Activated CD8-positive, alpha-beta T cell treated with anti-CD3 and anti-CD28 coated beads for 36 hours (primary cell): ENCODE measurements at places on chromosomes 11 and 22. TPM values are rescaled to one million over a fixed set of nuclear protein-coding genes. Genes with fewer than 3 reads are reported as not detected.

Gene CRYBB3
- total RNA-seq, result not detected

Gene SLC22A6
- not detected for total RNA-seq

Gene SHANK2
- total RNA-seq, result not detected

- H3K4me3 ChIP-seq, result no peak overlapping the region
- no peaks in the 10 kb centered on the region for H3K27me3 ChIP-seq
- H3K27ac ChIP-seq, result no peak overlapping the region
- no peaks in the 10 kb centered on the region for H3K4me1 ChIP-seq
- H3K36me3 ChIP-seq, result no peaks in the 10 kb centered on the region
Measured at GRCh38 chr22:46638601-46639431, 18.6 kb downstream of the GRAMD4 start.

Gene NNMT
- not detected for total RNA-seq

Gene PNPLA3
- total RNA-seq, result 0.58 TPM

- no peak overlapping the region for H3K27ac ChIP-seq
- H3K4me3 ChIP-seq, result no peak overlapping the region
- H3K36me3 ChIP-seq, result no peaks in the 10 kb centered on the region
- no peak for DNase-seq
- no peaks in the 10 kb centered on the region for H3K4me1 ChIP-seq
Measured at GRCh38 chr11:122116591-122116990, 576 bp upstream of the BLID start.

DNA sequence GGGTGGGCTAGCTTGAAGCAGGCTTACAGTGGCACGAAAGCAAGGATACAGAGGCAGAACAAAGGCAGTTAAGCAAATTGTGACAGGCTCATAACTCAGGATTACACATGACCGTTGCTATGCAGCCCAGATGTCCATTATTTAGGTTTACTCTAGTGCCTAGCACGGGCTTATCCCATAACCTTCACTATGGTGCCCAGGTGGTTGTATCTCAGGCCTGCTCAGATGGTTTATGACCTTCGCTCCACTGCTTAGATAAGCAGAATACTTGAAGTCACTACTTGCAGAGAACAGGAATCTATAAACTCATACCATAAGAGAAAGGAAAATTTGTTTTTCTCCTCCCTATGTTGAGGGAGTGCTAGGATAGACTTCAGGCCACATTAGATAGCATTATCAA lies 9.0 kb downstream of the OR6M1 start:
- no peaks in the 10 kb centered on the region for H3K4me1 ChIP-seq
- no peak overlapping the region for H3K27ac ChIP-seq
- DNase-seq, result no peak
- peaks cover 13% of the 10 kb centered on the region for H3K27me3 ChIP-seq
- no peak overlapping the region for H3K4me3 ChIP-seq
- no peaks in the 10 kb centered on the region for H3K36me3 ChIP-seq

DNA sequence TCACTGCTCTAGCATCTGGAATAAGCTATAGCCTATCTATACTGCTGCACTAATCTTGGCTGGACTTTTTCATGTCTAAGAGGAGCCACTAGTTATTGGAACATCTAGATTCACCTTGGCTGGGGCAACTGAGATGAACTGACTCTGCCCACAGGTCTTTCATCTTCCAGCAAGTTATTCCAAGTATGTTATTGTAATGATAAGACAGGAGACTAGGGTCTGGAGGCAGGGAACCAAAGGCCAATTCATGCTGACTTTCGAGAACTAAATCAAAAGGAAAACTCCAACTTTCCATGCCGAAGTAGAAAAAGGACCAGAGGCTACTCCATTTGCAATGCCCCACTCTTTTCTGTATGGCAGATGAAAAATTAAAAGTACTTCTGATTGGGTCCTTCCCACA lies 1243.0 kb upstream of the RAG2 start:
- H3K4me1 ChIP-seq, result no peaks in the 10 kb centered on the region
- no peaks in the 10 kb centered on the region for H3K36me3 ChIP-seq
- no peaks in the 10 kb centered on the region for H3K27me3 ChIP-seq
- H3K27ac ChIP-seq, result no peak overlapping the region

Gene WT1
- total RNA-seq, result not detected

DNA sequence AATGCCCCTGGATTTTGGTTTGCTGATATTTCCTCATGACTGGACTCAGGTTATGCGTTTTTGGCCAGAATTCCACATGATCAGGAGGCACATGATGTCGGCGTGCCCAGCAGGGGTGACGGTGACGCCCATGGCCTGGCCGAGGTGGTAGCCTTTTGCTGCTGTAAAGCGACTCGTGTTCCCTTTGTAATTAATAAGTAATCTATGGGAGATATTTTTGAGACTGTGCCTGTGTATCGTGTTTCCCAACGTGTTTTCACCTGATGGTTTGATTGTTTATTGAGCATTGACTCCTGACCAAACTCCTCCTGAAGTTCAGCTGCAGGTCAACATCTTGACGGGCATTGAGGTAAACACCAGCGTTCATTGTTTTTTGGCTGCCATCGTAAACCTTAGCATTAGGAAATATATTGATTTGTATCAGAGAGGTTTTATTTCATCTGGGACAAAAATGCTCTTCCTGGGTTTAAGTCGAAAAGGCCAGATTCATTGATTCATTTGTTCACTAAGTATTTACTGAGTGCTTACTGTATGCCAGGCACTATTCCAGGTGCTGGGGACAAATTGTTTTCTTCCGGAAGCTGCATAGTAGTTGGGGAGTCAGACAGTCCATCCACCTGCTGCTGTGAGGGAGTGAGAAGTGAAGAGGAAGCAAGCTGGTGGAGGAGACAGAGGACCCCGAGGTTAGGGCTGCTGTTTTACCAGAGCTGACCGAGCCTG lies 23.6 kb downstream of the DCPS start:
- no peak overlapping the region for H3K4me3 ChIP-seq
- H3K36me3 ChIP-seq, result peaks cover 4% of the 10 kb centered on the region
- peak overlapping the region; percentile 48 for H3K27ac ChIP-seq
- no peak for DNase-seq
- peaks cover 14% of the 10 kb centered on the region for H3K4me1 ChIP-seq
- H3K27me3 ChIP-seq, result no peaks in the 10 kb centered on the region

- H3K27ac ChIP-seq, result no peak overlapping the region
- no peak overlapping the region for H3K4me3 ChIP-seq
- no peaks in the 10 kb centered on the region for H3K36me3 ChIP-seq
Measured at GRCh38 chr11:120539667-120540369, 28.3 kb downstream of the GRIK4 start.

- no peaks in the 10 kb centered on the region for H3K4me1 ChIP-seq
- H3K4me3 ChIP-seq, result no peak overlapping the region
- DNase-seq, result no peak
- H3K27ac ChIP-seq, result no peak overlapping the region
- H3K27me3 ChIP-seq, result peaks cover 7% of the 10 kb centered on the region
- peaks cover 2% of the 10 kb centered on the region for H3K36me3 ChIP-seq
Measured at GRCh38 chr11:130674686-130675308, 226.4 kb downstream of the ADAMTS15 start.

DNA sequence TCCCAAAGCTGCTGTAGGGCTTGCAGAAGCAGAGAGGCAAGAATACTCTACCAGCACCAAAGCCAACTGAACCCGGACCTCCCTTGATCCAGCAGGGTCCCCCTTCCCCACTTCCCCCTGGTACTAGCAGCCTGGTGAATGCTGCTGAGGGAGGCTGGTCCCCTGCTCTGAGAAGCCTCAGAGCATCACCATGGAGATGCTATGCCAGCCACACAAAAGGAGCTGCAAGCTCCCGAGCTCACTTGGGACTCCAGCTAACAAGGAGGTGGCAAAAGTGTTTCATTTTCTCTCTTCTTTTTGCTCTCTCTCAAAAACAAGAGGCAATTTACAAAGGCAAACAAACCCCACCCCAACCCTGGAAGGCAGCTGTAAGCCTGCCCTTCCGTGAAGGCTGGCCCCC lies 509.8 kb downstream of the BUD13 start:
- H3K27ac ChIP-seq, result no peak overlapping the region
- H3K4me3 ChIP-seq, result no peak overlapping the region
- H3K4me1 ChIP-seq, result no peaks in the 10 kb centered on the region
- DNase-seq, result no peak
- no peaks in the 10 kb centered on the region for H3K36me3 ChIP-seq

- H3K36me3 ChIP-seq, result no peaks in the 10 kb centered on the region
- H3K4me3 ChIP-seq, result no peak overlapping the region
- H3K27ac ChIP-seq, result no peak overlapping the region
- DNase-seq, result no peak
Measured at GRCh38 chr11:128828350-128828749, 38.7 kb downstream of the KCNJ1 start.

DNA sequence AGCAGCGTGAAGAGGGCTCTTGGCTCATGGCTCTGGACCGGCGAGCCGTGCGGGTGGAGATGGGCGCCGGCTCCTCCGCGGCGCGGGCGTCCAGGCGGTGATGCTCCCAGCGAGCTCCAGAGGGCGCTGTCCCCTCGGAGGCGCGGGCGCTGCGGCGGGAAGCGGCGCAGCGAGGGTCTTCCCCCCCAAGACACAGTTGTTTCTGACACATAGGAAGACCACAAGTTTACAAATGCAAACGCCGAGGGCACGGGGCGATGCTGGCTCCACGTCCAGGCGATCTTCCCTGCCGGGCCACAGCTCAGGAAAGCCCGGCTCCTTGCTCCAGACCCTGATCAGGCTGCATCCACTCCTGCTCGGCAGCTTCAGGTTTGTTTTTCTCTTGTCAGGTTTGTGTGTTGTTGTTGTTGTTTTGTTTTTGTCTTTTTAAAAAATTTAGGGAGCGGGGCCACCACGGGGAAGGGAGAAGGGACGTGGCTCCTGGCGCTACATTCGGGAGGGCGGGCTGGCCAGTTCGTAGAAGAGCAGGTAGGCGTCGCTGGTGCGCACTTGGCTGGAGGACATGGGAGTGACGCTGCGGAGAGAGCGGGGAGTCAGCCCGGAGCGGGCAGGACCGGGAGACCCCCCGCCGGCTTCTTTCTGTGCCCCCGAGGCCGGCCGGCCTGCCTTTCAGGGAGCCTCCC lies 10.0 kb upstream of the MFRP start:
- DNase-seq, result peak; percentile 80
- peaks cover 8% of the 10 kb centered on the region for H3K4me1 ChIP-seq
- H3K36me3 ChIP-seq, result no peaks in the 10 kb centered on the region
- H3K27ac ChIP-seq, result peak overlapping the region; percentile 41

Gene GGT1
- 15.6 TPM for total RNA-seq
